ENCODE measurements at places on chromosomes 11 and 22. TPM values are rescaled to one million over a fixed set of nuclear protein-coding genes. Genes with fewer than 3 reads are reported as not detected.

CASP1 gene
- not detected for total RNA-seq

COA4 gene
- 133 TPM for total RNA-seq

FGF19 gene
- not detected for total RNA-seq

ADM gene
- 74.2 TPM for total RNA-seq

KCNJ1 gene
- not detected for total RNA-seq

ACRV1 gene
- total RNA-seq: not detected

SMTNL1 gene
- not detected for total RNA-seq
